ENCODE measurements at places on chromosomes 6 and 20.

DNA sequence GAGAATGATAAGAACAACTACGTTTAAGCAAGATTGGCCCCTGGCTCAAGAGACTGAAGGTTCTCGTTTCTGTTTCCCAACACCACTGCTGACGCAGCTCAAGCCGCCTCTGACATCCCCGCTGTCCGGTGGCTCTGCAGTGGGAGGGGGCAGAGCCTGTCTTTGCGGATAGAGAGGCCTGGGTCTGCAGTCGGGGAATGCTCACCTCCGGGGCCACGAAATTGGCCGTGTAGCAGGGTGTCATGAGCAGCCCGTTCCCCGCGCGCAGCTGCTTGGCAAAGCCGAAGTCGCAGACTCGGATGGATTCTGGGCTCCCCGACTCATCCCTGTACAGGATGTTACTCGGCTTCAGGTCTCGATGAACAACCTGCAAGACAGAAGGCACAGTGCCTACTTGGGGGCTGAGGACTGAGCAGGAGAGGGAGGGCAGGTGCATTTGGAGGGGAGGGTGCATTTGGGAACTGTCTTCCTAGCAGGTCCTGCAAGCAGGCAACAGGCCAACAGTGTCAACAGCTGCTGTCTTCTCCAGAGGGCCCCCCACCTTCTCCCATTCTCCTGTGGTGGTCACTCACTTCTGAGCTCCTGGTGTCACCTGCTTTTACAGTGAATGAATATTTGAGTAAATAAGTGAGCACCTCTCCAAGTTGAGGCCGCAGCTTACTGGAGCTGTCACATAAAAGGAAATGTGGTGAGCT is 40.5 kb upstream of the MPC1 start:
- DNase-seq, result no peak

- no peak for DNase-seq
Observed at GRCh38 chr6:157203312-157203744, 120.0 kb downstream of the TMEM242 start.

- DNase-seq, result peak; percentile 76
Observed at GRCh38 chr6:144063744-144064401, 31.5 kb downstream of the SF3B5 start.

DNA sequence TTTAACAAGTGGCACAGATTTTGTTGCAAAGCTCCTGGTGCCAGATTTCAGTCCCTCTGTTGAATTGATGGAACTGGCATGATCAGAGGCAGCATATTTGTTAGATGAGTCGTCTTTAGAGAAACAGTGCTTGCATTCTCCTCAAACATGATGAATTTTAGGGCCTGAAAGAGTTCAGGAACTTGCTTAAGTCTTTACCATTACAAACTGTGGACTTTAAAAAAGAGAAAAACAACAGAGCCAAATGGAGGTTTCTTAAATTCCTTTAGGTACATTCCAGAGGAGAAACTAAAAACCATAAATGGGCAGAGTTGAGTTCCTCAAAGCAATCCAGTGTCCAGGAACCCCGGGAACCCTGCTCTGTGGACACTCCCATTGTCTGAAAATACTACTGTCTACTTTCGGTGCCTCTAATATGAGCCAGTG is 2.5 kb downstream of the GTF2H5 start:
- DNase-seq, result no peak

DNA sequence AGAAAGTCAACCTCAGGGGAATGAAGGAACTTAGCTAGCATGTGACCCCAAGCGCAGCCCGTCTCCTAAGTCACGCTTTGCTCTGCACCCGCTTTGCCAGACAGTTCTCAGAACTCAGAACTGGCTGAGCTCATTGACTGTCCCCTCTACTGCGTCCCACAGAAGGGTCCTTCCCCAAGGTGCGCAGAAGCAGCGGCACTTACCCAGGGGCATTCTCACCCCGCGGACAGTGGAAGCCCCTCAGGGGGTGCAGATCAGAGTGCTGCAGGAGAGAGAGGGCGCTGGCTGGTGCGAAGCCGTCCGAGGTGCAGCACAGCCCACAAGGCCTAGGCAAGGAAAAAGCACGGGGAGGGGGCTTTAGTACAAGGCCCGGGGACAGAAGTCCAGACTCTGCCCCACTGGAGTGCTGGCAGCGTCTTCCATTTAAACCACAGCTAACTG is 807 bp downstream of the SNHG17 start:
- DNase-seq, result no peak

- DNase-seq, result no peak
Observed at GRCh38 chr20:13552061-13552460, 86.7 kb downstream of the TASP1 start.

DNA sequence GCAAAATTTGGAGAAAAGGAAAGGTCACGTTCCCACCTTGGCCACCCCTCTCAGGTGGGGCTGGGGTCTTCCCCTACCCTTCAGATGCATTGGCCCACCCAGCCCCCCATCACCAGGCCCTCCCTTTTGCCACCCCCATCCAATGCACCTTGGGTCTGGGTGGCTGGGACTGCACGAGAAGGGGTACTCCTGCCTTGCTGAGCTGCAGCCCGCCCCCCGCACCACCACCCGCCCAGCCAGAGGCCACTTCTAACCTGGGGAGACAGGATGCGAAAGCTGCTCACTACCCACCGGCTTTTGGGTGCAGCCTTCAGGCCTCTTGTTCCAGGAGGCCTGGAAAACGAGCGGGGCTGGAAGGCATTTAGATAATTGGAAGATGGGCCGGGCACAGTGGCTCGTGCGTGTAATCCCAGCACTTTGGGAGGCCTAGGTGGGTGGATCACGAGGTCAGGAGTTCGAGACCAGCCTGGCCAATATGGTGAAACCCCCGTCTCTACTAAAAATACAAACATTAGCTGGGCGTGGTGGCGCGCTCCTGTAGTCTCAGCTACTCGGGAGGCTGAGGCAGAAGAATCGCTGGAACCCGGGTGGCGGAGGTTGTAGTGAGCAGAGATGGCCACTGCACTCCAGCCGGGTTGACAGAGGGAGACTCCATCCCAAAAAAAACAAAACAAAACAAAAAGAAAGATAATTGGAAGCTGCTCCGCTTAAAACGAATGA is 1.2 kb upstream of the CDC25B start:
- DNase-seq, result no peak

GRCh38 chr20:56595746-56596475 is 33.2 kb upstream of the TFAP2C start:
- DNase-seq, result no peak
